ENCODE measurements at places on chromosomes 4 and X.

- DNase-seq = no peak
Observed at GRCh38 chrX:123487669-123488068, 245.2 kb downstream of the THOC2 start.

- no peak for DNase-seq
Observed at GRCh38 chrX:73562458-73562857, 539 bp upstream of the CHIC1 start.

DNA sequence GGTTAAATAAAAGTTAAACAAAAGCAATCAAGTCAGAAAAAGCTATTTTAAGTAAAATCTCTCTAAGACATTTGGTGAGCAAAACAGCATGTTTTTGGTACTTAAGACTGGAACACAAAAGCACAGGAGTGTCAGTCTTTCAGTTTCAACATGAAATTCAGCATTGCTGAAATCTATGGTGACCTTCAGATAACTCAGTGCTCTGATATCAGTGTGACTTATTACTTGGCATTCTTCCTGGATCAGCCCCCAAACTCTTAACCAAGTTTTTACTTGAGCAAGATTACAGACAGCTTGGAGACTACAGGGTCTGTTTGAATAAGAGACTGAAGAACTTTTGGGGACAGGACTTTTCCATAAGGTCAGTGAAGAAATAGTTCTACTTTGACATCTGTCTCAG lies 437.2 kb downstream of the RAPGEF2 start:
- DNase-seq = no peak

DNA sequence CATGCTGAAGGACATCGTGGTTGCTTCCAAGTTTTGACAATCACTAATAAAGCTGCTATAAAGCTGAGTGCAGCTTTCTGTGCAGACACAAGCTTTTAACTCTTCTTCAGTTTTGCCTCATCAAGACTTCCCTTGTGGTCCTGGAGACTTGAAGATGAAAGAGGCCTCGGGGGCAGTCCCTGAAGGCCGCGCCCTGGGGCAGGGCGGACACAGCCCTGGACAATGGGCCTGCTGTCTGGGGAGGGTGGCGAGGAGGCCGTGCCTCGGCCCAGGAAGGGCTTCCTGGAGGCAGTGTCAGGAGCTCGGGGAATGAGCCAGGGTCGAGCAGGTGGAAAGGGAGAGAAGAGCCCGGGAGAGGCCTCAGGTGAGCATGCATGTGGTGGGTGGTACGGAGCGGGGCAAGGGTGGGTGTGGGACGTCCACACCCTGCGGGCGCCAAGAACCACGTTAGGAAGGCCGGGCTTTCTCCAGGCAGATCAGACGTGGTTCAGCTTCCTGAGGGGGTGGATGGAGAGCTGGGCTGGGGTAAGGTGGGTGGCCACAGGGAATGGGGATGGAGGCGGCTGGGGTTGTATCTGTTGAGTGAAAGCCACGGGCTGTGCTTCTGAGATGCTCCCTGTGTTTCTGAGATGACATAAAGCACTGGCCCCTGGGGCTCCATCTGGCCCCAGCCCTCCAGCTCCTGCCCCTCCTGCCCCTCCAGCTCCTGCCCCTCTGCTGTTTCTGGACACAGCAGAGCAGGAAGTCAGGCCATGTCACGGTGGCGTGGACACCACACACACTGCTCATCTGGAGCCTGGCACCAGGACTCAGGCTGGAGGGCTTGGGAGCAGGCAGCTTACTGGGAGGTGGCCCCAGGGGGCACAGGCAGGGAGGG lies 21.5 kb downstream of the ADRA2C start:
- no peak for DNase-seq

GRCh38 chr4:5801696-5802095 lies 90.7 kb downstream of the EVC start:
- no peak for DNase-seq

DNA sequence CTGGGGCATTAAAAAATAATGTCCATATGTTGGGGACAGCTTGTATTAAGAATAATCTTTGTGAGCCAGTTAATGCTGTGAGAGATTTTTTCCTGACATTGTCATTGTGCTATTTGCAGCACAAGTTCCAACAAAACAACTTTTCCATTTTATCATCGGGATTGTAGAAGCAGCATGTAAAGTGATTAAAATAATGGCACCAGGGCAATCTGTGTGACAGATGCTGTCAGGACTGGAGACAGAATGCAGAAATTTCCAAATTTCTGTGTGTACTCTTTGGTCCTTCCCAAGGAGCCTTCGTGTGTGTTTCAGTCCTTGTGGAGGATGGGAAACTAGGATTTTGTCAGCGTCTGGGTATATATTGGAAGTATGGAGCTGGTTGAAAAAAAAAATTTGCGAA lies 101.5 kb upstream of the LIMCH1 start:
- DNase-seq = no peak

- DNase-seq = no peak
Observed at GRCh38 chr4:34814266-34814665, 1430.0 kb downstream of the ARAP2 start.

DNA sequence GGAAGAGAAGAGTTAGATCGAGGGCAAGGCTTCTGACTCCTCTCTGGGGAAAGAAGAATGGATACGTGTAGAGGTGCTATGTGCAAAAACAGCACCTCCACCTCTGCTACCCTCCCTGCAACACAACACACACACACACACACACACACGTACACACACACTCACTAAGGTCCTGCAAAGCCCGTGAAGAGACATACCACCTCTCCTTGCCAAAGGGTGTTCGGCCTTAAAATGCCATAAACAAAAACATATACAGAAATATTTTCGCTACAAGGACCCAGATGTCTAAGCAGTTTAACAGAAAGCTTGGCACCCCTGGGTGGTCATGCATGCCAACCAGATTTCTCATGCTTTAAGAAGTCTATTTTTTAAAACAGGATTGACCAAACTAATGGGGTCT lies 1.5 kb downstream of the TIFA start:
- no peak for DNase-seq

- DNase-seq = no peak
Observed at GRCh38 chr4:188463909-188464308, 324.7 kb downstream of the TRIML1 start.

DNA sequence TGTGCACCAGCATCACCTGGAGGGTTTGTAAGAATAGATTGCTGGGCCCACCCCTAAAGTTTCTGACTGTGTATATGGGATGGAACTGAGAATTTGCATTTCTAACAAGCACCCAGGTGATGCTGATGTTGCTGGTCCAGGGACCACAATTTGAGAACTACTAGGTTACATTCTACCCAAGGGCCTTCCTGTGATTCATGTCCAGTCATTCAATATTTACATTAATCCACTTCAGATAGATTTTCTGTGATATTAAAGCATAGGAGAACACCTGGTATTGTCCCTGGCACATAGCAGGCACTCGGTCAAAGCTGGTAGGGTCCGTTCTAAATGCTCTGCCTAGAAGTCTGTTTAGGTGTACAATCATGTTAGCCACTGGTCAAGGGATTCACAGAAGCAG lies 19.5 kb upstream of the XPNPEP2 start:
- no peak for DNase-seq

DNA sequence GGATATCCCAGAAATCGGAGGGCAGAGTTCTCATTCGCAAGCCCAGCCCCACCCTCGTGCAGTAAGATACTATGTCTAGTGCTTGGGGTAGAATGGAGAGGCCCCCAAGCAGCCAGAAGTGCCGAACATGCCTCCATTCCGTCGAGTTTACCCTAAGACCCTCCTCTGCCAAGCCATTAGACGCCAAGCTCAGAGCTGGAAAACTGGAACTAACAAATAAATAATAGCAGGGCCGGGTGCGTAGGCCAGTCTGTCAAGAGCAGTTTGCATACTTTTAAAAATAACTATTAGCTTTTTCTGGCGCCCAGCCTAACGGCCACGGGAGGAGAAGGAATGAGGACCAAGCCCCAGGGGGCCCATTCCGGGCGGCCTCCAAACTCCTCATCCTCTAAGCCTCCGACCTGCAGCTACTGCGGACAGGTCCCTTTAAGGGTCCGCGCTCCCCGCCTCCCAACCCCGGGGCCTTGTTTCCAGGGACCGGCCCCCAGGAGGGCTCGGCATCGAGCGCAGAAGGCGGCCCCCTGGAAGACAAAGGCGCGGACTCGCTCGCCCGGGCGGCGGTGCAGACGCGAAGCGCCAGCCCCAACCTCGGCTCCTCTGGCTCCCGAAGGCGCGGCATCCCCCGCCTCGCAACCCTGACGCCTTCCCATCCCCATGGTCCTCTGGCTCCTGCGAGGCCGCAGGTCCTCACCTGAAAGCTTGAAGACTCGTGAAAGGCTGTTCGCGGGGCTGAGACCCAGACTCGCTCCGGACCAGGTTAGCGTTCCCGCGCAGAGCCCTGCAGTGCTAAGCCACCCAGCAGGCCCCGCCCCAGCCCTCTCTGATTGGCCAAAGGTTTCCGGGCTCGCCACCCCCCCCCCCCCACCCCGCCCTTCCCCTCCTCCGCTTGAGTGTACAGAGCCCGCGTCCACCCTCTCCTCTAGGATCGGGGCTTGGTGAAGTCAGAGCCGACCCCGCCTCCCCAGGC lies at the start of gene TMSB15A:
Gene TMSB15A, minus strand, starts transcription at position 765 of the 967 bp plus-strand sequence.
- peak; percentile 26 for DNase-seq

- no peak for DNase-seq
Observed at GRCh38 chr4:73245955-73246354, 12.6 kb downstream of the ANKRD17 start.

- no peak for DNase-seq
Observed at GRCh38 chr4:20723463-20723862, 23.2 kb downstream of the PACRGL start.

DNA sequence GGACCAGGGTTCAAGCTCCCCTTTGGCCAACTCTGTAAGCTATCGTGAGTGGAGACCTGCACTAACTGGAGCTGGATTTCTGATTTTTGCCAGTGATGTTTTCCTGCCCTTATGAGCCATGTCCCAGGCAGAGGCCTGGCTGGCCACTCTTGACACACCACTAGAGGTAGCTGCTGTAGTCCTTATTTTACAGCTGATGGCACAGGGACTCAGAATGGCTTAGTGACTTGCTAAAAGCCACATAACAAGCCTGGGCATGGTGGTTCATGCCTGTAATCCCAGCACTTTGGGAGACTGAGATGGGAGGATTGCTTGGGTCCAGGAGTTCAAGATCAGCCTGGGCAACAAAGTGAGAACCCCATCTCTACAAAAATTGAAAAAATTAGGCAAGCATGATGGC lies 33.4 kb downstream of the CYTL1 start:
- DNase-seq = no peak

DNA sequence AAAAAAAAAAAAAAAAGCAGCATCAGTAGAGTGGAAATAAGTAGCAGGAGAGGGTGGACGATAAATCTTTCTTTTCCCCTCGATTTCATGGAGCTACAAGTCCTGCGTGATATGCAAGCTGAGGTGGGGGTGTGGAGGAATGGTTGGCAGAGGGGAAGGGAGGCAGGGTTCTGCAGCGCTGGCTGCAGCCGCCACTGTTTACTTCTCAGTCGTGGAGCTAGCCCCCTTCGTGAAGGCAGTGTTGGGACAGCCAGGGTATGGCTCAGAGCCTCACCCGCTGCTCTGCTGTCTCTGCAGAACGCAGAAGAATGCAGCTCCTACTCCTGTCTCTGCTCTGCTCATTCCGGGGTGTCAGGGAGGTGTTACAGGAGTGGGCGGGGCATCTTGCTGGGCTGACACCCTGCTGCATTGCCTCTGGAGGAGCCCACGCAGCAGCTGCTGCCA lies 140.6 kb downstream of the GPM6A start:
- DNase-seq = no peak

- no peak for DNase-seq
Observed at GRCh38 chr4:4284827-4285618, 4.9 kb downstream of the LYAR start.

DNA sequence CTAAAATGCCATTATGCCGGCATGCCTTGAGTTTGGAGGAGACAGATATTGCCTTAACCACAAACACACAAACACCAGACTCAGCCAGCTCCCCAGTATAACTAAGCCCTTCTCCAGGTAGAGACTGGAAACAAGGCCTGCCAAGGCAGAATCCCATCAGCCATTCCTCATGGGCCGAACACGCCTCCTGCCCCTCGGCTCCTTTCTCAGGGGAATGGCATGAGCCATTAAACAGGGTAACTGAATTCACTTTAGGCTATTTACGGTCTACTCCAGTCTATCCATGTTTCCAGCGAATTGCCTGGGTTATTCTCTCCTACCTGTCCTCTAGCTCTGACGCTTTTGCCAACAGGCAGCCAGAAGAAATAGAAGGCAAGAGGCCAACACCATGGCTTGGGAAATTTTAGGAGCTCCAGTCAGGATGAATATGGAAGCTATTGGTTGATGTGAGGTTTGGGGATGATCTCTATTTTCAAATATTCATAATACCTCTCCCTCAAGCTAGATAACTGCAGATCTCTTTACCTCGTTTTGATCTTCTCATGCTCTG lies 4.9 kb downstream of the SEL1L3 start:
- no peak for DNase-seq

DNA sequence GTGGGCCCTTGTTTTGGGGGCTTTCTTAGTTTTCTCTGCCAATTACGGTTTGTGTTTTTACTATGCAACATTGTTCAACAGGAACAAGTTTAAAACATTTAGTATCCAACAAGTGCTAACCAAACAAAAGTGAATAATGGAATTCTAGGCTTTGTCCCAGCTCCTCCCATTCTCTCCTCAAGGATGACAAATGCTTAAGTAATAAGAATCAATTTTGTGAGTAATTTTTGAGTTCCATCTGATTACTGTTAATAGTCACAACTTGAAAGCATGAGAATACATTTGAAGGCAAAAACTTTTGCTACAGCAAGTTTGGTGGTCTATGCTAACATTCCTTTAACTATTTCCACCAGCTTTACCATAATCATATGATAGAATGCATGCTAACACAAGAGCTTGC lies 78.1 kb upstream of the HPGD start:
- no peak for DNase-seq

- no peak for DNase-seq
Observed at GRCh38 chr4:37567836-37568235, 118.3 kb downstream of the RELL1 start.

- DNase-seq = no peak
Observed at GRCh38 chr4:38153387-38153760, 193.2 kb downstream of the PTTG2 start.

GRCh38 chrX:64205441-64205734 lies at the start of gene AMER1:
TSS of gene AMER1 (minus strand) at chrX:64205708. CDS start at chrX:64193286, 12,422 bp downstream.
- DNase-seq = no peak

GRCh38 chr4:163332526-163333406 lies at the start of gene NPY1R:
TSS of gene NPY1R (minus strand) at chr4:163332596. CDS start at chr4:163326554, 6,042 bp downstream.
- peak; percentile 59 for DNase-seq

- DNase-seq = no peak
Observed at GRCh38 chrX:48505481-48505880, 3.3 kb upstream of the PORCN start.

DNA sequence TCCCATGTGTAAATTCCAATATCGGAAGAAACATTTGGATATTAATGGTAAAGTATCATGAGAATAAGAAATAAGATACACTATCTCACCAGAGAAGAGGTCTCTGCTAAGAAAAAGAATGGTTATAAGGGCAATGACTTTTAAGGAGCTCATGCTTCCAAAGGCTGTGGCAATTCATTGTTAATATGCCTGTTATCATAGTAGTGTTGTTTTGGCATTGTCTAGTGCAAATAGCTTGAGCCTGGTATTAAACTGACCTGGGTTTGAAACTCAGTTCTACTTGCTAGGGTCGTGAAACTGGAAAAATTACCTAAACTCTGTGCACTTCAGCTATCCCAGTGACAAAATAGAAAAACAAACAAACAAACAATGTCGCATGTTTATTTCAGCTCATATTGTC lies 8.8 kb downstream of the HPGDS start:
- no peak for DNase-seq

- DNase-seq = no peak
Observed at GRCh38 chr4:3202836-3203820, 45.8 kb upstream of the MSANTD1 start.

- DNase-seq = no peak
Observed at GRCh38 chr4:19807505-19807904, 444.2 kb upstream of the SLIT2 start.

- DNase-seq = no peak
Observed at GRCh38 chr4:161664740-161665139, 499.1 kb downstream of the FSTL5 start.

GRCh38 chr4:153004081-153004850 lies 68.1 kb downstream of the FHDC1 start:
- DNase-seq = no peak
